ENCODE measurements at places on chromosomes 16 and 17.

- DNase-seq, result peak; percentile 20
Measured at GRCh38 chr17:57009737-57010445, 32.0 kb downstream of the SCPEP1 start.

- DNase-seq, result no peak
Measured at GRCh38 chr17:58305626-58306025, 23.0 kb downstream of the TSPOAP1 start.

- no peak for DNase-seq
Measured at GRCh38 chr16:29664091-29664921, 1.3 kb downstream of the SPN start.

DNA sequence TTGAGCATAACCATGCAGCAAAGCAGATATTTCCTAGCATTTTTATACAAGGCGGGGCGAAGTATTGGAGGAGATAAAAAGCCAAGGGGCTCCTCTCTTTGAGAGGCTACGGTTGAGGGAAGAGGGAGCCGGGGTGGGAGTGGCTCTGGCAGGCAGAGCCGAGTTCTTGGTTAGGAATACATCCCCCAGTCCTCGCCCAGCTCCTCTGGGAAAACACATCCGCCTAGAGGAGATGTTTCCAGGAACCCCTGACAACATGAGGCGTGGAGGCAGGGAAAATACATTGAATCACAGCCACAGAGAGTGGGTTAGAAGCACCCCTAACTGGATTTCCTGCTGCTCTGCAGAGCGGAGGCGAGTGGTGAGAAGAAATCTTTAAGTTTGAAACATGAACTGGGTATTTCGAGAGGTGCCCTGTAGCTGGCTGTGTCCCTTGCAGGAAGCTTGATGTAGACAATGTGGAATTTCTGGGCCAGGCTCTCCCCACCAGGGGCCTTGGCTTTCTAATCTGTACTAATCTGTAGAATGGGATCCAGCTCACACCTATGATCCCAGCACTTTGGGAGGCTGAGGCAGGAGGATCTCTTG, 27.3 kb downstream of the TTYH2 start:
- no peak for DNase-seq

DNA sequence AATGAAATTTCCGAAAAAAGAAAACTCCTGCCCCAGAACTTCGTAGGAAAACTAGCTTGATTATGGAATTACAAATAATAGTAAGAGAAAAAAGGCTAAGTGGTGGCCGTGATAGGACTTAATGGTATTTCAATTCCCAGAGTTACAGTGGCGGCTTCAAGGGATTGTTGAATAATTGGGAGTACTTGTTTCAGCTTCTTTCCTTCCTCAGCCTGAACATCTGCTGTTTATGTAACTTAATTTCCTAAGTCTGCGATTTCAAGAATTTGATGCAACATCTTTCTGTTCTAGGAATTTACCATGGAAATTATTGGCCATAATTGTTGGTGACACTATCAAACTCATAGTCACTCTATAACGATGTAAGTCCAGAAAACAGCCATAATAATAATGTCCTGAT, 684 bp upstream of the APPBP2 start:
- no peak for DNase-seq

GRCh38 chr17:74843352-74843627, 16.4 kb downstream of the GRIN2C start:
- DNase-seq, result no peak

GRCh38 chr17:29162082-29162908, 17.9 kb downstream of the MYO18A start:
- no peak for DNase-seq

- DNase-seq, result no peak
Measured at GRCh38 chr17:14336418-14336817, 35.5 kb downstream of the HS3ST3B1 start.

DNA sequence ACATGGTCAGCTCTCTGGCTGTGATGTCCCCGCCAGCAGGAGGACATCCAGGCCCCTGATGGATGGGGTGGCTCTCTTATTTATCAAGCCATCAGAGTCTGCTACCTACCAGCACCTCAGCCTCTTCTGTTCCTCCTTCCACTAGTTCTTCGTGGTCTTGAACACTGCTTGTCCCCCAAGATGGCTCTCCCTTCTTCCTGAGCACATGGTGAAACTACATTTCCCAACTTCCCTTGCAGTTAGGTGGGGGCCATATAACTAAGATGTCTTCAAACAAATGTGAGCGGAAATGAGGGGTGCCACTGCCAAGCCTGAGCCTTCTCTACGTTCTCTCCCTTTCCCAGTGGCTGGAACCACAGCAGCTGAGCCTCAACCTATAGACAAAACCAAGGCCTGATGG, 29.8 kb upstream of the CCDC182 start:
- DNase-seq, result no peak

- no peak for DNase-seq
Measured at GRCh38 chr17:56842577-56842976, 8.6 kb downstream of the DGKE start.

- no peak for DNase-seq
Measured at GRCh38 chr17:79808763-79809529, 12.1 kb upstream of the CBX8 start.

DNA sequence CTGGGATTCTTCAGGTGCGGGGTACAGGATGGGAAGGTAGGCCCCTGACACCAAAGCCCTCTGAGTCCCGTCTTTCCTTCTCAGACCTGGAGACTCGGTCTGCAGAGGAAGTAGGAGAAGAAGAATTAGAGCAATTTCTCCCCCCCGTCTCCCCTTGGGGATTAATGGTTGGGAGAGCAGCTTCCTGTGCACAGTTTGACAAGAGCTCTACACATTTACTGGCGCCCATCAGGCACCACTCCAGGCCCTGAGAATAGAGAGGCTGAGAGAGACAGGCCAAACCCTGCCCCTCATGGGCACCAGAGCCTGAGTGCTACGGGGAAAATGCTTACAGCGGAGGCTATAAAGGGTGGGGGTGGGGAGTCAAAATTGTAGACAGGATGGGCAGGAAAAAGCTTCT, 3.5 kb upstream of the C16orf74 start:
- no peak for DNase-seq

GRCh38 chr16:4372001-4372577, 441 bp downstream of the VASN start:
- DNase-seq, result no peak

DNA sequence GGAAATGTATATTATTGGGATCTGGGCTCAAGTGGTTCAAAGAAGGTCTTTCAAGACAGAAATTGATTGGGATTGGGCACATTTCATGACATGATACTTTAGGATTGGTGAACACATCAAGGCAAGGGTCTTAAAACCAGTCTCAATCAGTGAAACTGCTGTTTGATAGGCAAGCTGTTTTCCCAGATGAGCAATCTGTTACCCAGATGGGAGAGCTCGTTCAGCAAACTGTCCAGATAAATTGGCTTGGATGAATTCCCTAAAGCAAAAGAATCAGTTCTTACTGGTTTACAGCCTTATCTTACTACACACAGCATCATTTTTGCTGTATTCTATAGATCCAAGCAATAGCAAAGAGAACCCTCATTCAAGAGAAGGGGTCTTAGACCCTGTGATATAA, 31.0 kb upstream of the CNEP1R1 start:
- DNase-seq, result no peak

DNA sequence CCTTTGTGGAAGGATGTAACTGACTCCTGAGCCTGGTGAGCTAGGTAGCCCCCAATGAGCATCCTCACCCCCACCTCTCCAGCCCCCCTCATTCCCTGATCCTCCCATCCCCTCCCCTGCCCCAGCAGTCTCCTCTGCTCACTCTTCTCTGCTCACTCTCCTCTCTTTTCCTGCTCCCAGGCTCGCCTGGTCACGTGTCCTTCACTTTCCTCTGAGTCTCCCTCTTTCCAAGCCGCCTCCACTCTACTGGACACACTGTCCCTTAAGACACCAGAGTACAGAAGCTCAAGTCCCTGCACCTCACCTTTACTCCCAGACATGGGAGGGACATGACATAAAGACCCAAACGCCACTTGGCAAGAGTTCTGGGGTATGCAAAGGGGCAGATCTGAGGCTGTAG, 76.3 kb upstream of the RBL2 start:
- DNase-seq, result no peak

DNA sequence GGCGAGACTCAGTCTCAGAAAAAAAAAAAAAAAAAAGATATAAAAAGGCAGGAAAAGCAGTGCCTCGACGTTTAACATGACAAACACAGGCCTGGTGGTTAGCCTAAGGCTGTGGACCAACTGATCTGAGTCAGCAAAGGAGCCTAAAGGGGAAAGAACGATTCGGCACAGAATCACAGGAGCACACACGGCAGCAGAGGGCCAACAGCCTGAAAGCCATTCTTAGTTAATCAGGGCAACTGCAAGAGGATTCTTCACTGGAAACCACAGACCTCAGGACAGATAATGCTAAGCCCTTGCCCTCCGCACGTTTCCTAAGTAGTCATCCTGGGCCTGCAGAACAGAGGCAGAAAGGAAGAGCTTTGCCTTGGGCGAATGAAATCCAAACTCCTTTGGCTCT, 14.7 kb downstream of the TMEM11 start:
- no peak for DNase-seq

- DNase-seq, result no peak
Measured at GRCh38 chr17:35377068-35377467, 3.6 kb upstream of the SLFN11 start.

DNA sequence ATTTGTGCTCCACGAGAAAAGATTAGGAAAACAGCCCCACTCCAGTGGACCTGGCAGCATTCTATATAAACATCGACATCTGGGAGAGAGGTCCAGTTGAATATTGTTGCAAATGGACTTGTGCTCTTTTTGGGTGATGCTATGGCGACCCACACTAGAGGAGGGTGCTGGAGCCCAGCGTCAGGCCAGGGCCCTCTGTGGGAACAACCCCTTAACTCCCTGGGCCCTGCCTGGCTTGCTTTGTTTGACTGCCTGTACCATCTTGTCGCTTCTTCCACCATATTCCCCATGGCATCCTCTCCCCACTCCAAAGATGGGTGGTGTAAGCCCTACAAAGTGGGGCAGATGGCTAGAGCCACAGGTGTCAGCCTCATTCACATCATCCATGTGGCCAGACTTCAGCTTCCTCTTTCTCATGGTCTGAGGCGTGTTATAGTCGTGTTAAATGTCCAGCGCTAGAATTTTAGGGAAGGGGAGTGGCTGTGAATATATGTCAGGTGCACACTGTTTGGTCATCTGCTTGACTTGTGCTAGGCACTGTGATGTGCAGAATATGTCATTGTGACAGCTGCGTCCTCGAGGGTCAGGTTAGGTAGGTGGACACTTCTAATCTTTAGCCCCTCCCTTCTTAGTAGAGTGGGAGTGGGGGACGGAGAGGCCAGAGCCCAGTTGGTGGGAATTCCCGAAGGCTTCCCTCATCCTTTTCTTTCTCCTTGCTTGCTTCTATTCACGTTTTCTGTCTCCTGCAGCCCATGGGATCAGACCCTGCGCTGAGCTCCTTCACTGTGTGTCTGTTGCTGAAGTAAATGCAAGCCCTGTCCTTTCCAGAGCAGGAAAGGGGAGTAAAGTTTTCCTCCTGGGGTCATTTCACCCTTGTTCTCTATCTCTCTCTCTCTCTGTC, 49.8 kb downstream of the MPRIP start:
- DNase-seq, result no peak

DNA sequence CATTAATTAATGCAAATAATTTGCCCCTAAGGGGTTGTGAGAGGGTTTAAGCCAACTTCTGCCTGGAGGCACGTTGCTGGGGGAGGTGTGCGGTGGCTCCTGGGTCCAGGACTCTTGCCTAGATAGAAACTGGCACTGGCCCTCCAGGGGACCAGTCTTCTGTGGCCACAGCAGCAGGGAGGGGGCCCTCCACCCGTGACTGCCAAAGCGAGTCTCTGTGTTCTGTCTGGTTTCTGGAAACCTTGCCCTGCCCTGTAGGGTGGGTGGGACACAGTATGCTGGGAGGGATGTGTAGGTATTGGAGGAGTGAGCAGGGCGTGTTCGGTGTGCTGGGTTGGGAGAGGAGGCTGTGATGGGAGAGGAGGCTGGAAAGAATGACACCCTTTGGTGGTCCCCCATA, 78.8 kb downstream of the TBC1D16 start:
- no peak for DNase-seq

DNA sequence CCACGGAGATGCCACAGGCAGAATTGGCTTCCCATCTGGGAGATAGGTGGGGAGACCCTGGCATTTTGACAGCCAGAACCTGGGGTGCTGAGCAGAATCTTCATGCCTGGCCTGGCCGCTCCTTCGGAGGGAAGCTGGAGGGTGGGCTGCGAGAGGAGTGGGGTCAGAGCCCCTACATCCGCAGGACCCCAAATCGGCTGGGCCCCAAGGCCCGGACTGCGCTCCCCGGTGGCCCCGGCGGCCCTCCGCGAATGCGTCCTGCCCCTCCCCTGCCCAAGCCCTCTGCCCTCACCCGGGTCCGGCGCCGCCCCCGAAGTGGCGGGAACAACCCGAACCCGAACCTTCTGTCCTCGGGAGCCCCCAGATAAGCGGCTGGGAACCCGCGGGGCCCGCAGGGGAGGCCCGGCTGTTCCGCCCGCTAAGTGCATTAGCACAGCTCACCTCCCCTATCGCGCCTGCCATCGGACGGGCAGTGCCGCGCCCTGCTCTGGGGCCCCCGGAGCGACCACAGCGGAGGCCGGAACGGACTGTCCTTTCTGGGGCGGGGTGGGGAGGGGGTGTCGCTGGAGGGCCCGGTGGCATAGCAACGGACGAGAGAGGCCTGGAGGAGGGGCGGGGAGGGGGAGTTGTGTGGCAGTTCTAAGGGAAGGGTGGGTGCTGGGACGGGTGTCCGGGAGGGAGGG, 850 bp upstream of the PNMT start:
- no peak for DNase-seq

DNA sequence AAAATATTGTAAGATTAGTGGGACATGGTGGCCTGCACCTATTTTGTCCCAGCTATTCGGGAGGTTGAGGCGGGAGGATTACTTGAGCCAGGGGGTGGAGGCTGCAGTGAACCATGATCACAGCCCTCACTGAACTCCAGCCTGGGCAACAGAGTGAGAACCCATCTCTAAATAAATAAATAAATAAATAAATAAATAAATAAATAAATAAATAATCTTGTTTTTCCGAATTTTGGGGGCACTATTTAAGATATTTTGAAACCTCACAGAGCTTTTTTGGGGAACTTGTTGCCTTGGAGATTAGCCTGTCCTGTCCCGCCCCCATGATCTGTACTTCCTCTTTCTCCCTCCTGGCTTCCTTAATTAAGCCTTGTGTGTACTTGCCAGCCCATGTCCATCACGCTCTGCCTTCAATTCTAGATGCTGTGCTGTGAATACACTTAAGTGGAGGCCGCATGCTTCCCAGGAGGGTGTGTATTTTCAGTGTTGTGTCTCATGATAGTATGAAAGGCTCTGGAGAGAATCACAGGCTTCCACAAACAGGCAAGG, 4.4 kb downstream of the LGALS9 start:
- DNase-seq, result no peak

GRCh38 chr17:82921426-82921825, 81.6 kb upstream of the ZNF750 start:
- DNase-seq, result no peak

GRCh38 chr17:12316021-12316420, 295.3 kb downstream of the MAP2K4 start:
- DNase-seq, result no peak

- no peak for DNase-seq
Measured at GRCh38 chr16:88844419-88845036, 12.2 kb downstream of the GALNS start.

GRCh38 chr17:47279062-47279801, 25.6 kb downstream of the ITGB3 start:
- DNase-seq, result no peak

Measured in substantia nigra (tissue), 51 donors.